ENCODE measurements at places on chromosomes 4 and X. TPM values are rescaled to one million over a fixed set of nuclear protein-coding genes. Genes with fewer than 3 reads are reported as not detected.

Gene LRAT
- total RNA-seq: not detected

Gene CLTRN
- total RNA-seq: under 0.01 TPM

Gene OPRPN
- total RNA-seq: not detected

Gene PLS3
- 271 TPM for total RNA-seq

Gene MTNR1A
- total RNA-seq: not detected

Gene MAGEC1
- not detected for total RNA-seq

Gene TMEM154
- total RNA-seq: 11.2 TPM

Gene PCDH10
- total RNA-seq: 16.4 TPM

Gene FGD1
- total RNA-seq: 11.0 TPM

Gene APELA
- not detected for total RNA-seq

Gene TAPT1
- total RNA-seq: 19.0 TPM

Gene SCD5
- 6.9 TPM for total RNA-seq
